Hematopoietic multipotent progenitor cell treated with erythropoietin and hydrocortisone succinate and interleukin-3 and kit ligand, for 8 days (in vitro differentiated cells): ENCODE measurements at places on chromosomes 13 and 19.

DNA sequence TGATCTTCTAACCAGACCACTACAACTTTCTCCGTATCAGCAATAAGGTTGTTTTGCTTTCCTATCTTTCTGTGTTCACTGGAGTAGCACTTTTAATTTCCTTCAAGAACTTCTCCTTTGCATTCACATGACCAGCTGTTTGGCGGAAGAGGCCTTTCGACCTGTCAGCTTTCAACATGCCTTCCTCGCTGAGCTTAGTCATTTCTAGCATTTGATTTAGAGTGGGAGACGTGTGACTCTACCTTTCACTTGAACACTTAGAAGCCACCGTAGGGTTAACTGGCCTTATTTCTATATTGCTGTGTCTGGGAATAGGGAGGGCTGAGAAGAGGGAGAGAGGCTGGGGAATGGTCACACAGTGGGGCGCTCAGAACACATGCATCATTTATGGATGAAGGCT, 104.7 kb downstream of the TUBGCP3 start:
- DNase-seq = no peak

- no peak for DNase-seq
These were observed 61.8 kb upstream of the RANBP3 start for GRCh38 chr19:6039566-6040225.

- DNase-seq = no peak
These were observed 147.3 kb downstream of the SLC7A1 start for GRCh38 chr13:29448174-29448573.

DNA sequence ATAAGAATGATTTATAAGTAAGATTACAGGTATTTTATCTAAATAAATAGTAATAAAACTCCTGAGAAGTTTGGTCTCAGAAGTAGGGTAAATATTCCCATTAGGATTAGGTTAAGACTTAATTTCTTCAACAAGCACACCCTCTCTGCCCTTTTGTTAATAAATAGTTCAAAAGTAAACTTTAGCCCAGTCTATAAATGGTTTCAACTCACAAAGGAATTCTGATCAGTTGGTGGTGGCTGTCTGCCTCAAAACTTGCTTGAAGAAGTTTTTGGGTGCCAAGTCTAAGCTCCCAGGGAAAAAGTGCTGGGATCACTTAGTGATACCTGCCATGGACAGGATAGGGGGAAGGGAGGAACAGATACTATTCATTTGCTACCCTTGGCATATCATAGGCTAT, 22.9 kb downstream of the MBNL2 start:
- DNase-seq = no peak

DNA sequence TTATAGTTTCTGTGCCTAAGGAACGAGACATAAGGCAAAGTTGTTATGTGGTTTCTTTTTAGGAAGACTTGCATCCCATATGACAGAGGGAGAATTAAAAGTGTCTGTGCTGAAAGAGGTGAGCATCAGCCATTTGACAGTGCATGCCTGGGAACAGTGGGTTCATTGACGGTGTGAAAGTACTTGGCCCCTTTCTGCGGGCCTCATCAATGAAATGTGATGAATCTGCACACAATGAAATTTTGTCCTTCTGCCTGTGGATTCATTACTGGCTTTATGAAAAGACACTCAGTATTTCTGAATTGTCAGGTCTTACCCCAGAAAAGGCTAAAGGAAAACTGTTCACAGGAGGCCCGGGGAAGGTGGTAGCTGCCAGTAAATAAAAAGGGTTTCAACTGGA, 295.8 kb downstream of the FOXO1 start:
- DNase-seq = no peak

DNA sequence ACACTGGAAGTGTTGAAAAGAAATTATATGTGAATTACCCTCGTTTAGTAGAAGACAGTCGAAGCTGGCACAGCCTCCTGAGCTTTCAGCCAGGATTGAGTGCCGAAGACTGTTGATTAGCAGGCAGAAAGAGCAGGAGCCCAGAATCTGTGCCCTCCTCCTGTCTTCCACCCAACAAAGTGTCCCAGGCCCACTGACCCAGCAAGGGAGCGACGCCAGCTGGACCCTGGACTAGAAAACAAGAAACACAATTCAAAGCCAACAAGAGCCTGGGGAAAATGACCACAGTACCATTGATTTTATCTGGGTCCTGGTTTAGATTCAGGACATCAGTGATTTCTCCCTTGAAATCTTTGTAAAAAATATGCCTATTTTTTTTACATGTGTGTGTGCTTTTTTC, 120.7 kb downstream of the RXFP2 start:
- no peak for DNase-seq
